Upper lobe of right lung (tissue), 1 donor: ENCODE measurements at places on chromosomes 12 and 14. TPM values are rescaled to one million over a fixed set of nuclear protein-coding genes. Genes with fewer than 3 reads are reported as not detected.

VWF gene
- 729 TPM for total RNA-seq

FGF23 gene
- total RNA-seq: not detected

CD4 gene
- total RNA-seq: 67.6 TPM

GEMIN2 gene
- 8.5 TPM for total RNA-seq

LETMD1 gene
- 71.6 TPM for total RNA-seq

FLVCR2 gene
- total RNA-seq: 28.6 TPM

TROAP gene
- total RNA-seq: 0.96 TPM

DEPDC4 gene
- total RNA-seq: 0.61 TPM

SPTB gene
- 3.0 TPM for total RNA-seq

MEG3 gene
- total RNA-seq: 15.6 TPM

SYNE2 gene
- 121 TPM for total RNA-seq

PELI2 gene
- total RNA-seq: 25.7 TPM

KRT72 gene
- not detected for total RNA-seq

MSI1 gene
- 0.46 TPM for total RNA-seq

ANKRD52 gene
- 28.0 TPM for total RNA-seq

CMTM5 gene
- total RNA-seq: 0.96 TPM

- no peak for DNase-seq
Observed at GRCh38 chr12:51589060-51589459, 2.0 kb upstream of the SCN8A start.

- no peak for DNase-seq
Observed at GRCh38 chr12:122799641-122800243, 25.4 kb downstream of the CCDC62 start.

GRCh38 chr14:97021001-97021400 lies 223.8 kb downstream of the VRK1 start:
- DNase-seq: no peak

DNA sequence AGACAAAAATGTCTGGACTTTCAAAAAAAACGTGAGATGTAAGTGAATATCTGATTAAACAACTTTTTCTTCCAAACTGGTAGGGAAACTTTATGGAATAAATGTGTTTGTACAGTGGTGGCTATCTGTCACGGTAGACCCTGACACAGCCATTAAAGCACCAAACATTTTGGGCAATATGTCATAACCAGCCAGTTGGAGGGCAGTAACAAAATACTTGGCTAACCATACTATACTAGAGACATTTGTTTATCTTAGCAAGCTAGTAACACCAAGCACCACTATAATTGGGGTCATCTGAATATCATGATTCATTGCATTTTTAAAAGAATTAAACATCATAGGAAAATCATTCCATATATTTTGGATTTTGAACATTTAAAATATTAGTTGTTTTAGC lies 6.0 kb upstream of the MYF6 start:
- no peak for DNase-seq

DNA sequence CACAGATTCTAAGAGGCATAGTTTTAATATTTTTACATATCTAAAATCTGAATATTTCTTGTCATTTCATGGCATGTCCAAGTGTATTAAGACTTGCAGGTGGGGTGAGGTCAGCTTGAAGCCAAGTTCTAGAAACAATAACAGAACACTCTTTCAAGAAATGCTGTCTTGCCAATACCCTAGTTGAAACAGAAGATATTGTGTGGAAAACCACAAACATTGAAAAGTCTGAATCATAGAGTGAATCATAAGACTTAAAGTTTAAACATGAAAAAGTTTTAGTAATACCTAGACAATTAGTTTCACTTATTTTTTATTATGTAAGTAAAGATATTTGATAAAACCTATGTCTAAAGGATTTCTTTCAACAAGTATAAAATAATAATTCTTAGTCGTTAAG lies 191.5 kb upstream of the CAND1 start:
- no peak for DNase-seq

DNA sequence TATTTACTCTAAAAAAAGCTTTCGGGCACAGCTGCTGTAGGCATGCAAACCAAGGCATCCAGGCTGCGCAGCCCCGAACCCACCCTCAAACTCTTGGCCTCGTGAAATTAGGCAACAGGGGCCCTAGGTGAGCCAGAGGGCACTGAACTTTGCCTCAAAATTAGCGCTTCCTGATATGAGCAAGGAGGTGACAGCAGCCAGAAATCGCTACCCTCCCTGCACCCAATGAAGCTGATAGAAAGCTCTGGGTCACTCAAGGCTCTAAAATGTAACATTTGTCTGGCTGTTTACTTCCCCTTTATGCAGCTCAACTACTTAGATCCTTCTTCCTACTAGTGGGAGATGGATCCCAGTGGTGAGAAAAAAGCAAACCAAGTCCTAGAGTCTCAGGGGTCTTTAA lies 61.8 kb downstream of the PITPNM2 start:
- DNase-seq: no peak

- DNase-seq: no peak
Observed at GRCh38 chr14:91250912-91251311, 6.4 kb upstream of the GPR68 start.

DNA sequence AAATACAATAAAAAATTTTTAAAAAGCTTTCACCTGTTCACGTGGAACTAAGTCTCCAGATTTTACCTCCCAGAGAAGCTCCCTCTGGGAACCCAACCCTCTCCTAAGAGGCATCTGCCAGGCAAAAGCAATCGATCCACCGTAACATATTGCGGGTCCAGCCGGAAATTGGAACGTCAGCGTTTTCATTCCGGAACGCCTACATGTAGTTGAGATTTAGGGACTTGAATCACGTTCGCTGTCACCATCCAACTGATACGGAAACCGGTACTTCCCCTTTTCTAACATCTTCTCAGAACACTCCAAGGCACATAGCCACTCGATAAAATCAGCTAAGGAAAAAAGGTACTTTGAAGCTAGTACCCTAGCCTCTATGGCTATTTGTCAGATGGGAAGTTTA lies 70.3 kb downstream of the COX16 start:
- DNase-seq: no peak

GRCh38 chr14:77897374-77897773 lies 97.5 kb downstream of the ADCK1 start:
- no peak for DNase-seq

- no peak for DNase-seq
Observed at GRCh38 chr12:89259821-89260220, 92.5 kb downstream of the DUSP6 start.

- DNase-seq: no peak
Observed at GRCh38 chr12:4700621-4701026, 19.6 kb upstream of the GALNT8 start.

DNA sequence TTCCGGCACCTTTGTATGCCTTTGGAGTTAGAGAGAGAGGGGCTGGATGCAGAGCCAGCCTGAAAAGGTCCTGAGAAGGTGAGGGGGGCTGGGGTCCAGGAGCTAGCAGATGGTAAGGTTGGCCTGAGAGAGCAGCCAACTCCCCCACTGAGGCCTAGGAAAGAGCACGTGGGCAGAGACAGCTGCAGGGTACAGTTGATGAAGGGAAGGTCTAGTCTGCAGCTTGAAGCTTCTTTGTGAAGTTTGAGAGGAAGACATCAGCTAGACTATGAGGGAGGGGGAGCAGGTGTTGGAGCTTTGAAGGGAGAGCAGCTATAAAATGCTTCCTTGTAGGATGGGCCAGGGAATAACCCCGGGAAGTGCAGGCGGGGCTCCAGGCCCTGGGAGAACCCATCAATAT lies 289.3 kb upstream of the AMIGO2 start:
- DNase-seq: no peak

DNA sequence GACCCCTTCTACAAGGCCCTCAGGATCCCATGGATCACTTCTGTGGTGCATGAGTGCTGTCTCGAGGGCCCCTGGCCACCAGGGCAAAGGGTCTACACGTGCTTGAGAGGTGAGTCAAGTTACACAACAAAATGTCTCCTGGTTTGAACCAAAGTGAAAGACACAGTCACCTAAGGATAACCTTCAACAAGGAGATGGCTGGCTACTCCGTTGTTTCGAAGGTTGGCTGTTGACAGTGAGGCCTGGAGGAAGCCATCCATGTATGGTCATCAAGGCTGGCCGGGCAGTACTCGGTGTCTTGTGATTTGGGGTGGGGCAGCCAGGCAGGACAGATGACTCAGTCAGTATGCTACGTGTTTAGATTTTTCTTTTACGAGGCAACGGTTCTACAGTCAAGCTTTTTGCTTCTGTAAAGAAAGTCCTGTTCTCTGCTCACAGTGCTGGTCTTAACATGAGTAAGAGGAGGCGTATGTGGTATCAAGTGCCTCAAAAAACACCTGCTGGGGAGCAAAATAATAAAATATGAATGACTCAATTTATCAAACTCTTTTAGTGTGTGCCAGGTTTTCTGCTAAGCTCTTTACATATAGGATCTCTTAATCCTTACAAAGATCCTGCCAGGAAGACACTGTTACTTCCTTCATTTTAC lies 18.0 kb upstream of the NT5DC3 start:
- DNase-seq: no peak

- DNase-seq: no peak
Observed at GRCh38 chr12:121214855-121215745, 5.2 kb downstream of the P2RX4 start.

- DNase-seq: no peak
Observed at GRCh38 chr12:81146228-81147225, 68.6 kb downstream of the ACSS3 start.

- no peak for DNase-seq
Observed at GRCh38 chr12:120571299-120571698, 9.9 kb downstream of the POP5 start.

- no peak for DNase-seq
Observed at GRCh38 chr14:80078501-80078900, 132.8 kb downstream of the DIO2 start.

GRCh38 chr12:1629338-1630132 lies 504 bp downstream of the WNT5B start:
- DNase-seq: no peak

GRCh38 chr12:80205960-80206359 lies 106.6 kb downstream of the OTOGL start:
- DNase-seq: no peak

- DNase-seq: no peak
Observed at GRCh38 chr14:51849097-51849496, 11.3 kb upstream of the GNG2 start.

DNA sequence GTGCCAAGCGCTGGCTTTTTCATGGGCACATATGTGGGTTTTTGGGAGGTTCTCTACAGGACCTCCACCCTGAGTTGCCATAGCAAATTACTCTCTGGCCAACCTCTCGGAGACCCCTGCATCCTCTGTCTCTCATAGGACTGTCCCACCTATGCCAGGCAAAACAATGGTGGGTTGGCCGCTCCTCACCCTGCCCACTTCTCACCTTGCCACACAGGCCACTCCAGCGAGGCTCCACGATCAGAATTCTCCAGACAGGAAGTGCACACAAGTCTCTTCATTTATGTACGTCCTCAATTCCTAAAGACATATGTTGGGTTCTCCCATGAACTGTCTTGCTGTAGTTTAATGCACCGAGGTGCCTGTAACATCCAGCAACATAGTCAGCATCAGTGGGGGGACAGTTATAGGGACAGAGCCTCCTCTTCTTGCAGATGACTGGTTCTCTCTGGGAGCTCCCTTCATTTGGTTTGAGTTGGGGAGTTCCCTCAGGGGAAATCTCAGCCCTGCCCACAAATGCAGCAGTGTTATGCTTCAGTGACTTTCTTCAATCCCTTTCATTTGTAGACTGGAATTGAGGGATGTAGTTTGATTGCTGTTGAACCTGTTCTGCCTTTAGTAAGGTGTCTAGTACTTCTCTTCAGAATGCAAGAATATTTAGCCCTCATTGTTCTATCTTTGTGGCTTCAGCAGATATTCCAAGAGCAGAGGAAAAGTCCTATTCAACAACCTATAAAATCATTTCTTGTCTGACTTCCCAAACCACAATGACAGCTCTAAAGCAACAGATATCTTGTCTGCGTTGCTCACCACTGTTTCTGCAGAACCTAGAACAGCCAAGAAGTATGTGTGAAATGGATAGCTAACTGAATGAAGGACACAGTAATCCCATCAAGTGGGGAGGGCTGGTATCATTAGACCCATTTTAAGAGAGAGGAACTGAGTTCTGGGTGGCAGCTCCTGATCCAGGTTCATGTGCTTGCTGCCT lies 2.8 kb upstream of the LTBP2 start:
- no peak for DNase-seq

DNA sequence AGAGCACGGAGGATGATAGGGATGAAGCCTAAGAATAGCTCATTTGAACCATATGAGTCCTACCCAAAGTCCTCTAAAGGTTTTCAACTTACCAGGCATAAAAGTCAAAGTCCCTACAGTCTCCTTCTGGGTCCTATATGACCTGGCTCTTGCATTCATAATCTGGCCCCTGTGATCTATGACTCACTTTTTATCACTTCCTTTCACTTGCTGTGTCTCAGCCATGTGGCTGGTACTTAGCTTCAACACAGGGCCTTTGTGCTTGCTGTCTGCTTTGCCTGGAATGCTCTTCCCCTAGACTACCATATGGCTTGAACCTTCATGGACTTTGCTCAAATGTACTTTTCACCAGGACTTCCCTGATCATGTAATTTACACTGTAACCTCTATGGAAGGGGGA lies 137.6 kb upstream of the TMTC1 start:
- DNase-seq: no peak

GRCh38 chr14:63296060-63296563 lies 22.6 kb downstream of the GPHB5 start:
- no peak for DNase-seq

GRCh38 chr14:92959761-92960680 lies 37.1 kb downstream of the CHGA start:
- no peak for DNase-seq

GRCh38 chr12:68260153-68260552 lies 6.7 kb upstream of the IL22 start:
- no peak for DNase-seq

DNA sequence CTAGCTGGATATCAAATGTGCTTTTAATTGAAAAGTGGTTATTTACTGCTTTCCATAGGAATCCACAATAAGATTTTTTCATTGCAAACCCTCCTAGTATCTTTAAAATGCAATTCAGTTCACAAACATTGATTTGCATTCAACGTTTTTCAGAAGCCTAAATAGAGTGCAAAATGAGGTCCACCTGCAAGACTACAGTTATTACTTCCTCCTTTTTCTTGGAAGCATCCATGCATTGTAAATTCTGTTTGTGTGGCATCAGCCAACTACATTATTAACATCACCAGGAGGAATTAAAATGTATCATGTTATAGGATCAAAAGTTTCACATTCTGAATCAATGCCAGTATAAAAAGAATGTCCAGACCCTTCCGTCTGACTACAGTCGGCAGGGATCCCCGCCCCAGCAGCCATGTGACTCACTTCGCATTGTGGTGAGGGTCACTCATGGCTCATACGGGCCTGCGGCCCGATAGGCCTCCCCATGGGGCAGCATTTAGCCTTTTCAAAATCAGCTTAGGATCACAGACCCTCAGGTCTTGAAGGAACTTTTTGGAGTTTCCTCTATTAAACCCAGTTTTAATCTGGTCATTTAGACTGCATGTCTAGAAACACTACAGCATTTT lies 46.3 kb downstream of the NTF3 start:
- no peak for DNase-seq

- no peak for DNase-seq
Observed at GRCh38 chr14:35932136-35932535, 106.0 kb downstream of the BRMS1L start.
